Substantia nigra (tissue), 51 donors: ENCODE measurements at places on chromosomes 4 and X.

- DNase-seq: no peak
Observed at GRCh38 chrX:47958761-47959342, 44.9 kb downstream of the ZNF182 start.

DNA sequence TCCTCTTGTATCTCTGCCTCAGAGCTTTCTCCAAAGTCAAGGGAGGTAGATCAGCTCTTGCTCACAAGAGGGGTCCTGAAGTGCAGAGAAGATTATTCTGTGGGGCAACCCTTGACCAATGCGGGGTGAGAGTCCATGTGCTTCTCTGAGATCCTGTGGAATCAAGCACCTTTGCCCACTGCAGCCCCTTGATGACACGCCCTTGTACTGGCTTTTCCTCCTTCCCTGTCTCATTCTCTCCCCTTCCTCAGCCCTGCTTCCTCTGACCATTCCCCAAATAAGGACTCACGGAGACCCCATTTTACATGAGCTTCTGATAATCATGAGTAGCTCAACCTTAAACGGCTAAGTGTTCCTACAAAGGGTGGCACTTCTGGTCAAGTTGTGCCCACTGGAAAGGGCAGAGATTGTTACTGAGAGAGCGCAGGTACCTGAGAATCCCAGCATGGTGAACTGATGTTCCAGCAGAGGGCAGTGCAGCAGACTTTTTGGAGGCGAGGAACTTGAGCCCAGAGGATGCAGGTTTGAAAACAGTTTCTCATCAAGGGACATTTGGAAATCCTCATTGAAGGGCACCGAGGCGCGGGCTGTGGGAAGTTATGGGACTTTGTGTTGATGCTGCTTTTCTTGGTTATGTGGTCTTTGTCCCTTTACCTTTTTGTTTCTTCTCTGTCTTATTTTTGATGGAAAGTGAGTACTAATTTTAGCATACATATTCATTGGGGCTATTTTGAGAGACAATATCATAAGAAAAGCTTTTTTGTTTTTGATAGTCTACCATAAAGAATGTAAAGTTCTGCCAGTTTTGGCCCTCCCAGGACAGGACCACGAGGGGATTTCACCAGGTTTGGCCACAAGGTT is 201.3 kb downstream of the RBM46 start:
- peak; percentile 36 for DNase-seq

DNA sequence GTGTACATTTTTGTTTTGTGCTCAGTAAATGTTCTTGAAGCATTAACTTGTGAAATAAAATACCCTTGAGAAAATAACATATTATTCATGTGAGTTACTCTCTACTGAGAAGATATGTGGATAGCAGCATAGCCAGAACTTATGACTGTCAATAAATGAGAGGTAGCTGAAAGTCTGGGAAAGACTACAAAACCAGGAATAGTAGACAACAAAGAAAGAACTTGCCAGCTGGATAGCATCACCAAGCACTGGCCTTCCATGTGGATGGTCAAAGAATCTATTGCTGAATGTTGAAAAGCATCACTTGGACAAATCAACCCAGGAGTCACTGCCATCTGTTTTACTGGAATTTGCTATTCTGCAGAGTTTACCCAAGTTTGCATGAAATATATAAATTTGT is 650.0 kb upstream of the HTR2C start:
- DNase-seq: no peak

GRCh38 chrX:47380268-47380667 is 9.9 kb downstream of the ZNF157 start:
- no peak for DNase-seq

DNA sequence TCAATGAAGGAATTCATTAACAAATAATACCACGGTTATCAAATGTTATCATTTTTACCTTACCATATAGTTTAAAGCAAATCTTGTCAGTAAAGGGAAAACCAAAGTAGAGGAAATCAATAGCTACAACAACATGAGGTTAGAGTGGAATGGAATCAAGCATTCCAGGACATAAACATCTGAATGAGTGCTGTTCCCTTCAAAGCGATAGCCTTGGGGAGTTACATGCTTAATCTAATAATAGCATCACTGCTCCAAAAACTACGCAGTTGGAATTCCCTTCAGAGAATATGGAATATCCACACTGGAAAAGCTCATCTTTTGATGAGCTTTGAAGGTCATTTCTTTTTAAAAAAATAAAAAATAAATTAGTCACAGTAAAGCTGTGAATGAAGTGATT is 31.2 kb downstream of the PDE5A start:
- DNase-seq: no peak

DNA sequence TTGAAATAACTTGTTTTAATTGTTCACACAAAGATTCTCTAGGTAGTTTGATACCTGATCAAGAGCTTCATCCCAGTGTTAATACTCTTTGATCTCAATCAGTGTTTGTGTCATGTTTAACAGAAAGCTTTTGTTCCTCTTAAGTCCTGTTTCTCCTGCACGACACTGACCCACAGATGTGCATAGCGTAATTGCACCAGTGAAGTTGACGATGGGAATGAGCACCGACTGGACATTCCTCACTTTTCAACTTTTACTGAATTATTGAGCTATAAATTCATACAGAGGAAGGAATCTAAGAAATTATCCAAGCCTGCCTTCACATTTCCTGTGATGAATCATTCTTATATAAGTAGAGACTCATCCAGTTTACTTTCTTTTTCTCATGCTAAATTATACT is 878.7 kb upstream of the TENM3 start:
- no peak for DNase-seq

DNA sequence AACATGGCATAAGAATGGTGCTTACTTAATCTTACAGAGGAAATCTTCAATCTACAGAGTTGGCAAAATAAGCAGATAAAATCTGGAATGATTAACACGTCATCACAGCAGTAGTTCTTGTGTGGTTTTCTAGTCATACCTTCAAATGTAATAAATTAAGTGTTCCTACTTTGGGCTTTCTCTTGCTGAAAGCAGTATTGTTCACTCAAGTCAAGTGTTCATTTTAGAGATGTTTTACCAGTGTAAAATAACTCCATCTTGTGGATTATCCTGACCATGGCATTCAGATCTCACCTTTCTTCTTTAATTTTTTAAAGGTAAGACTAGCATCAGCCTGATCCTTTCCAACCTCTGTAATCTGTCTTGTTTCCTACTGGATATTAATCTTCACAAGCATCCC is 72.9 kb downstream of the ADAMTS3 start:
- DNase-seq: no peak

DNA sequence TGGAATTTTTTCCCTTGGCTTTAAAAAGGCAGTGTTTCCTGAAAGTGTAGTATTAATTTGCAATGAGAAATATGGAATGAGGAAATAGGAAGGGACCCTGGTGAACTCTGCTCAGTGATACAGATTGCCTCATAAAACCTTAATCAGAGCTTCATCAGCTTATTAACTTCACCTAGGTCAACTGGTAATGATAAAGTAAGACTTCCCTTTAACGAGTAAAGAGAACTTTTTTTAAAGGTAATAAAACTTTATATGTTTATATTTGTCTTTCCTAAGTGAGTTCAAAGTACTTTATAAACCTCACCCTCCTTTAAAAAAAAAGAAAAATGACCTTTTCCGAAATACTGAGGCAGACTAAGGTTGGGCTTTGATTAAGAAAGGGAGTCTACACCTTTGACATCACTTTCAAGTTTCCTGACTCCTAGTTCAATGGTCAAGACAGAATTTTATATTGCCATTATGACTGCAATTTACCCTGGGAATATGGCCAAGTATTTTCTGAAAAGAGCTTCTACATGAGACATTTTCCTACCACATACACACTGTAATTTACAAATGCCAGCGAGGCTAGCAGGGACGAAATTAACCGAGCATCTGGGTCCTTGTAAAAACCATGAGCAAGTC is 706.3 kb upstream of the TENM3 start:
- DNase-seq: no peak

GRCh38 chr4:13542577-13543031 is 1.7 kb downstream of the NKX3-2 start:
- no peak for DNase-seq

DNA sequence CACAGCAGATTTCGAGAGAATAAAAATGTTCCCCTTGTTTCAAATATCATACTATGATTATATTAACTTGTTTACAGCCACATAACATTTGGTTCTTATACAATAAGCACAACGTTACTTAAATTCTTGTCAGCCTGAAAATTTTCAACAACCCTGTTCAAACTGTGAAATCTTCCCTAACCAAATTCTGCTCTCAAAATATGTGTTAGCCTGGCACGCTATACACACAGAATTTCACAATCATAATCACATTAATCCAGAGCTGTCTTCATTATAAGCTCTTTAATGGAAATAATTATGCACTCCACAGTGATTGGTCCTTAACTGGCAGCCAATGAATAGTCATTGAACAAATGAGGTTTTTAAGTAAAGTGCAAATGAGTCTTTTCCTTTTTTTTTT is 7.3 kb upstream of the PRSS12 start:
- DNase-seq: no peak

GRCh38 chr4:1504595-1505500 is 98.6 kb upstream of the NKX1-1 start:
- DNase-seq: no peak

DNA sequence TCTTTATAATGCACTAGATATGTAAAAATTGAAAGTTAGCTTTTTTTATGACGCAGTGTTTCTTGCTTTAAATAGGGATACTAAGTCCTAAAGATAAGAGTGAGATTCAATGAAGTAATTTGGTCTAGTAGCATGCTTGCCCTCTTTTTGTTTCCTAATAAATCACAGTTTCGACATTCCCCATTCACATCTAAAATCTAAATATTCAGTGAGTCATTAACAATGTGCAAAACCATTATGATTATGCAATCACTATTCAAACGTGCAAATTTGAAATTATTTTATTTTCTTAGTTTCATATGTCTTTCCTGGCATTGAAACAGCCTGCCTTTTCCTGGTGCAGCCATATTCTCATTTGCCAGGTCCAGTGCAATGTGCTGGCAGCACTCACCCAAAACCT is 1350.5 kb upstream of the PABPC4L start:
- no peak for DNase-seq

- DNase-seq: no peak
Observed at GRCh38 chr4:114027596-114027995, 48.1 kb upstream of the ARSJ start.

GRCh38 chr4:108398316-108398715 is 222.1 kb upstream of the RPL34 start:
- no peak for DNase-seq

DNA sequence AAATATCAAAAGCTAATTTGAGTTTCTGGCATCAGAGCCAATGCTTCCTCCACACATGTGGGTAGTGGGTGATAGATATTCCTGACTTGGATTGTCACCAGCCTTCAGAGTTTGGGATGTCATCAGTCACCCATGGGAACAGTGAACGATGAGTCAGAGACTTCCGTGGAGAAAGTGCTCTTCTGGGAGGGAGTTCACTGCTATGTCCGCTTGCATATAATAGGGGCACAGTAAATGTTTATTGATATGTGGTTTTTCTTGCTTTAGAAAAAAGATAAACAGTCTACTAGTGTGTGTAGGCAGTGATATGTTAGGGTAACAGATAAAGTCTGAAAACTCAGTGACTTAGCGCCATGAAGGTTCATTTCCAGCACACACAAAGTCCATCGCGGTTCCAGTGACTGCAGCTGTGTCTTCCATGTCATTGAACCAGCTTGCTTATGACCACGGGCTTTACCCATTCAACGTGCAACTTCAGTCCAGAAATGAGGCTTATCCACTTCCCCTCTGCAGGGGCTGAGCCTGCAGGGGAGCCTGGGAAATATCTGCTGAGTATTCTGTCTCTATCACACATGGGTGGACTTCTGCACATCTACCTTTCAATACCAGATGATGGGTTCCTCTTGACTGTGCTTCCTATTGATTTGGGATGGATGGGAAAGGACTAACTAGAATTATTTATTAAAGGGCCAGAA is 87.7 kb upstream of the WWC2 start:
- DNase-seq: no peak

DNA sequence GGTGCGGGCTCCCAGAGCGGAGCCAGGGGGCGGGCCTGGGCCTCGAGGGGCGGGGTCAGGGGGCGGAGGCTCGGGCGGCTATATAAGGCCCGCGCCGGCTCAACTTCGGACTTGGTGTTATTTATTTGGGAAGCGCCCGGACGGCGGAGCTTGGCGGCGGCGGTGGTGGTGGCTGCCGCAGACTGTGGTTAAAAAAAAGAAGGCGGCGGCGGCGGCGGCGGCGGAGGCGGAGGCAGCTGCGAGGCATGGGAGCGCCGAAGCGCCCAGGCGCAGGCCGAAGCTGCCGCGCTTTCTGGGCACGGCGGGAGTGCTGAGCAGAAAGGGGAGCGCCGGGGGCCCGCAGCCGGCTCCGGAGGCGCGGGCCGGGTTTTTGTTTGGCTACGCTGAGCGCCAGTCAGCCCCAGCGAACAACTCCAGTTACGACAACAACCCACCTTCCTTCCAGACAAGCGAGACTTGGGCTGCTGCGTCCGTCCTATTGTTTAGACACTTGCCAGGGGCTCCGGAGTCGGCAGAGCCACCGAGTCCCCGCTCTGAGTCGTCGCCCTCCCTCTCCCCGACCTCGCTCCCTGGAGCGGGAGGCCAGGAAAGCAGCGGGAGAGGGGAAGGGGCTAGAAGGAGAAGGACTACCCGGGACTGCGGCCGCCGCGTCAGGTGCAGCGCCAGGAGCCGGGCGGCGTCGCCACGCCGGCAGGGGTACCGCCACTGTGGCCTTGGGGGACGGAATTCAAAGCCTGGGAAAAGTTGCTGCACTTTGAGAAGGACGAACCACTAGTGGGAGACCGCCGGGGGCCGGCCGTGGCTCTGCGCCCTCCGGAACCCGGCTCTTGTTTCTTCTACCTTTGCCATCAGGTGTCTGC is at the start of gene SLIT2:
TSS of gene SLIT2 (plus strand) at position 110 of the 860 bp plus-strand sequence. CDS start 1,911 bp downstream, outside the sequence.
- peak; percentile 71 for DNase-seq

GRCh38 chr4:99209671-99210070 is 9.4 kb downstream of the ADH6 start:
- DNase-seq: no peak

DNA sequence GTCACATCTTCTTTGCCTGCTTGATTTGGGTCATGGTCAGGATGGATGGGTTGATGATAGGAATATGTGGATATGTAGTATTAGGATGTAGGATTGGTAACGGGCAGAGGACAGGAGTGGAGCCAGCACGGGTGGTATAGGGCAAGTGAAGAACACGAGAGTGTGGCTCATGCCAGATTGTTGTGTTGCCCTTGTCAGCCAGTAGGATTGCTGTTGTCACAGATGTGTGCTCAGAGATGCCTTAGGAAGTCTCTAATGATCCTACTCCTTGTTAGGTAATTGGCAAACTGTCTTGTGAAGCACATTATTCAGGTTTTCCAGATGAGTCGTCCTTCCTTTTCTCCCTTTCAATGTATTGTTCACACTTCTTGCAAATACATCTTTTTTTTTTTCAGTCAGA is 5.5 kb downstream of the ATP10D start:
- no peak for DNase-seq

GRCh38 chr4:78688366-78688765 is 87.8 kb upstream of the BMP2K start:
- no peak for DNase-seq

GRCh38 chrX:48945517-48946348 is 11.7 kb downstream of the OTUD5 start:
- no peak for DNase-seq

DNA sequence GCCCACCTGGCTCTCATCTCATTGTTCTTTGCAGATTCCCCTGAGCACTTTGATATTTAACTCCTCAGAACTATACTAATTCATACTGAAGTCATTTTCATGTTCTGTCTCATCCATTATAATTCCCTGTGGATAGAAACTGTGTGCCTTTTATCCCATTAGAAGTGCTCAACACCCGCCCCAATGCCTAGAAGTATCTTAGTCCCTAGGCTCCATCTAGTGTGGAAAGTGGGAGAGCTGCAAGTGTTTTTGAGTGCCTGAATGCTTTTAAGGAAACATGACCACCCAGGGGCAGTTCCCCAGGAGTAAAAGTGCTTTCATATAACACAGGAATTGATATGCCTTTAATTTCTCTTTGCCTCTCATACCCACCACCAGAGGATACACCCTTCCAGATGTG is 117.0 kb downstream of the CHRDL1 start:
- DNase-seq: no peak
